ENCODE measurements at places on chromosomes 13 and 19.
A peak's percentile ranks its signal among the peaks of the same experiment; 100 is the strongest.

DNA sequence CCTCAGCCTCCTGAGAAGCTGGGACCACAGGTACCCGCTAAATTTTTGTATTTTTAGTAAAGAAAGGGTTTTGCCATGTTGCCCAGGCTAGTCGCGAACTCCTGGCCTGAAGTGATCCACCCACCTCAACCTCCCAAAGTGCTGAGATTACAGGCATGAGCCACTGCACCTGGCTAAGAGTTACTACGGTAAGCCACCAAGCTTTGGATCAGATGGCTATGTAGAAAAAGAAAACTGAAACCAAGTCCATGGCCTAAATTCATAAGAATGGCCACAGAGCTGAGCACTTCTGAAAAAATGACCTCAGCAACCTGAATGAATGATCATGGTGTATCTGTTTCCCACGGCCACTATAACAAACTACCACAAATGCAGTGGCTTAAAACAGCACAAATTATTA lies 9.4 kb downstream of the OPA3 start:
- no peak for DNase-seq

- peak; percentile 62 for DNase-seq
Measured at GRCh38 chr13:42110410-42111155, 62.1 kb downstream of the DGKH start.

GRCh38 chr13:50428183-50428877 lies 413.1 kb downstream of the KCNRG start:
- DNase-seq = peak; percentile 23

GRCh38 chr19:13613447-13613846 lies 107.2 kb upstream of the CACNA1A start:
- no peak for DNase-seq

- DNase-seq = no peak
Measured at GRCh38 chr19:33512021-33512420, 9.6 kb downstream of the PEPD start.

- DNase-seq = no peak
Measured at GRCh38 chr19:456547-457110, 4.2 kb downstream of the SHC2 start.

GRCh38 chr13:114144606-114145244 lies 12.3 kb upstream of the RASA3 start:
- no peak for DNase-seq

DNA sequence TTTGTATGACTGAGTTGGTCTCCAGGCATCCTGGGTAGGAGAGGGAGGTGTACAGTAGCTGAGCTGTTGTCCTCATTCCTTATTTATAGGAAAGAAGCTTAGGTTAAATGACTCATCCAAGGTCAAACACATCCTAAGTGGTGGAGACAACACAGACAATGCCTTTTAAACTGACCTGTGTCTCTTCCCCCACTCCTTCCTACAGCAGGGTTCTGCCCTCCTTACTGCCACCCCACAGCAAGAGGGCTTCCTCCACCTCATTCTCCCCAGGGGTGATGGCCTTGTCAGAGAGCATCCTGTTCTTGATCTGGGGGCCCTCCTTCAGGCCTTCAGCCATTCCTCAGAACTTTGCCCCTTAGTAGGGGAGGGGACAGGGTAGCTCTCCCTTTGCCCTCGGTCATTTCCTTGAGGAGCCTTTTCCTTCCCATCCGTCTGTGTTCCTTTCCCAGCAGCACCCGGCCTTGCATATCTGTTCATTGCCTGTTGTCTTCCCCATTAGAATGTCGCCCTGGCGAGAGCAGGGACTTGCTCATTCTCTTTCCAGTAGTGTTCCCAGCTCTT lies 48.2 kb upstream of the GPI start:
- no peak for DNase-seq

- DNase-seq = no peak
Measured at GRCh38 chr13:105902396-105902795, 633.1 kb downstream of the EFNB2 start.

DNA sequence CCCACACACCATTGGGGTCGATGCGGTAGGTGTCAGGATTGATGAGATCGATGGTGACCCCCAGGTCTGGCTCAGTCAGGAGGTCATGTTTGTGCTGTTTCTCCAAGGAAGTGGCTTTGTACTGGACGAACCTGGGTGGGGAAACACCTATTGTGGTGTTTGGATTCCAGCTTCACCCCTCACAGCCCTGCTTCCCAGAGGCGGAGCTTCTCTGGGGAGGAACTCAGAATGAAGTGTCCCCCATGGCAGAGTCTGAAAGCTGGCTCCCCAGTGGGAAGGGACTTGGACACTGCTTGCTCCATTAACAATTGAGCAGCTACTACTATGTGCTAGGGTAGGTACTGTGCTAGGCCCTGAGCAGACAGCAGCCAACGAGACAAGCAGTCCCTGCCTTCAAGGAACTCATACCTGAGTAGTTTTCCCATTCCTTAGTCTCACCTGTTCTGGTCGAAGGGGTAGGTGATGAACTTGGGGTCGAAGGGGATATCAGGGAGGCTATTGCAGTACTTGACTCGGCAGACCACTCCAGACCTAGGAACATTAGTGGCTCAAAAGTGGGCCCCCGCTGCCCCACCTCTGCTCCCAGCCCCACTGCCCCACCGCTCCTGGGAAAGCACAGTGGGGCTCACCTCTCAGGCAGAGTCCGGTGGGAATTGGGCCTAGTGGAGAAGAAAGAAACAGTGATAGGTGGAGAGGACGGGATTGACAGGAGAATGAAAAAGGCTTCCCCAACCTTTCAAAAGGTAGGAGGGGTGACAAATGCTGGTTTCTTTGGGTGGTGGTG lies 1.1 kb downstream of the PAF1 start:
- no peak for DNase-seq

DNA sequence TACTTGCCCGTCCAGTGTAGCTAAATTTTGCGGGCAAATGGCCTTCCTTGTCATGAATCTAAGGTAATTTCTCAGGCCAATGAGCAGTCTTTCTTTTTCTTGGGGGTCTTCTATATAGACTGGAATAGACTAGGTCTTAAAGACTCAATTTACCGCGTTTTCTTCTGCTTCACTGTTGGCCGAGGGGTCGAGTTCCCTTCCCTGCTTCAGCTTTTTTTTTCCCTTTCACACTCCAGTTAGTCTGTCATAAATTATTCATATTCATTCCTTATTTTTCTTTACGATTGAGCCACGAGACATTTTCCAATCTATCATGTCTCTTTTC lies 276 bp downstream of the ALG11 start:
- no peak for DNase-seq

DNA sequence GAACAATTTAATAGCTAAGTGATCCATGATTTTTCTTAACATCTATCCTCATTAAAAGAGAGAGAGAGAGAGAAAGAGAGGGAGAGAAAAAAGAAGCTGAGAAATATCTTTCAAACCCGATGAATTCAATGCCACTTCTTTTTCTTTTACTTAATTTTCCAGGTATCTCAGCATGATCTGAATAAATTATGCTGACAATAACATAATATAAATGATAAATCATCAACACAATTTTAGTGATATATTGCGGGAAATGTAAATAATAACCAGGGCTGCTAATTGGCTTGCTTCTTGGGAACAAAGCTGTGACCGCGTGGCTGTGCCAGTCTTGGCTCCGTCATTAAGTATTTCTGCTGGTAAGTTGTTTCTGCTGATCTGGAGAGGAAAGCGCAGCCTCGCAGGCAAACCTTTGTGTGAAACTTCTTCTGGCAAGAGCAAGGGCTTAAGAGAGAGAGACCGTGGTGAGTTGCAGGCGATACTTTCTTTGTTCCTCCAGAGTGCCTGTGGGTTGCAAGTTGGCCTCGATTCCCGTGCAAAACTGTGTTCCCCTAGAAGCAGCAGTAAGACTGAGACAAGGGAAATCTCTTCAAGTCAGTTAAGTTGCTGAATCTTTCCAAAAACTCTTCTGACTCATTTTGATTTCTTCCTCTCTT lies 489.1 kb upstream of the TSHZ3 start:
- DNase-seq = no peak

DNA sequence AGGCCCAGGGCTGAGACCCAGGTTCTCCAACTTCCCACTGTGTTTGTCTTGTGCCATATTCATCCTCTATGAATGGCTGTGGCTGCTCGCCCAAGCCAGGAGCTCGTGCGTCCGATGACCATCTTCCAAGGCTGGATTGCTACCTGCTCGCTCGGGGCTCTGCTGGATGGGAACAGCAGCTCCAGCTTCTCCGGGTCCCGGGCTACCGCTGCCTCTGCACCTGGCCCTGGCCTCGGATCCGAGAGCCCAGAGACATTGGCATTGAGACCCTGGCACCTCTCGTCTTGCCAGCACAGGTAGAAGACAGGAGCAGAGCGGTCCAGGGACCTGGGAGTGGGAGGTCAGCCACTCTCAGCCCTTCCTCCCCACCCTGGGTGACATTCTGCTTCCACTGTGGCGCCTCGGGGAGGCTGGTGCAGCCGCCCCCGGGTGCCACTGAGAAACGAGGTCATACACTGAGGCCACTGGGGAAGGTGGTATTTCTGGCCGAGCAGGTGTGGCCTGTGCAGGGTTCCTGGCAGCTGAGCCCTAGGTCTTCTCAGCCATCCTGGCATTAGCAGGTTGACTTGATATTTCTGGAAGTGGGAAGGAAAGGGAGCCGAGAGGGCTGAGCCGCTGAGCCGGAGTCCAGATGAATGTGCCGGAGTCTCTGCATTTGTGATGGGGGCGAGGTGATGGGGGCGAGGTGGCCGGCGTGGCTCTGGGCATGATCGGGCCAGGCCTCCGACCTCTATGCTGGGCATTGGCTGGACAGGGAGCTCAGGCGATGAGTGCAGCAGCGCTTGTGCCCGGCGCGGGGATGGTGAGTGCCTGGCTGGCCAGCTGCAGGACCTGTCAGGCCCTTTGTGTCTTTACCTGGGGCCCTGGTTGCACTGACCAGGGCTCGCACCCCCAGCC lies 18.6 kb downstream of the NDUFB7 start:
- no peak for DNase-seq

GRCh38 chr13:112032186-112032993 lies 34.6 kb upstream of the SOX1 start:
- no peak for DNase-seq

DNA sequence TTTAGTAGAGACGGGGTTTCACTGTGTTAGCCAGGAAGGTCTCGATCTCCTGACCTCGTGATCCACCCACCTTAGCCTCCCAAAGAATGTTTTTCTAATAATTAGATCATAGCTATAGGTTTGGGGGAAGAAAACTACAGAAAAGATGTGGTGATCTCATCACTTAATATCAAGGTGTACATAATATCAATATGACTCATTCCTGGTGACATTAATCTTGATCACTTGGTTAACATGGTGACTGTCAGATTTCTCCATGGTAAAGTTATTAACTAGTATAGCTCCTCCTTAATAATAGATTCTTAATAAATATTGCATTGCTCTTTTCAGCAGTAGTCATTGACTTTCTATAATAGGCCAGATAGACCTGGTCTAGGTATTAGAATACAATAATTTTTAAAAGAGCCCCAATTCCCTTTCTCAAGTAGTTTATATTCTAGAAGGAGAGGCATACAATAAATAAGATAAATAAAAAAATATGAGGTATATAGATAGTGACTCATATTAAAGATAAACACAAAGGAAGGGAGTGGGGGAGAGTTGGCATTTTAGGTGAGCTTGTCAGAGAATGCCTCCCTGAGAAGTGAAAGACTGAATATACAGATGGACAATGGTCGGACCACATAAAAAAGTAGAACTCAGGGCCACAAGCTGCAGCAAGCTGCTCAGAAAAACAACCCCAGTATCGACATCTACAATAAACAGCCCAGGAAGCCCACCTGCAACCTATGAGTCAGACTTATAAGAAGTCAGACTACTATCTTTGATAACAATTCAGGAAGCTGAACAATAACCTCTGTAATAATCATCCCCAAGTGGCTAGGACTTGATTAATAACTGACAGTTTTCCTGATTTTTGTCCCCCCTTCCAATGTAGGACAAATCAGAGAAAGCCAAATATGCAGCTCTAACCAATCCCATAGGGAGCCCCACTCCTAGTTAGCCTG lies 210.8 kb downstream of the RFC3 start:
- DNase-seq = no peak

DNA sequence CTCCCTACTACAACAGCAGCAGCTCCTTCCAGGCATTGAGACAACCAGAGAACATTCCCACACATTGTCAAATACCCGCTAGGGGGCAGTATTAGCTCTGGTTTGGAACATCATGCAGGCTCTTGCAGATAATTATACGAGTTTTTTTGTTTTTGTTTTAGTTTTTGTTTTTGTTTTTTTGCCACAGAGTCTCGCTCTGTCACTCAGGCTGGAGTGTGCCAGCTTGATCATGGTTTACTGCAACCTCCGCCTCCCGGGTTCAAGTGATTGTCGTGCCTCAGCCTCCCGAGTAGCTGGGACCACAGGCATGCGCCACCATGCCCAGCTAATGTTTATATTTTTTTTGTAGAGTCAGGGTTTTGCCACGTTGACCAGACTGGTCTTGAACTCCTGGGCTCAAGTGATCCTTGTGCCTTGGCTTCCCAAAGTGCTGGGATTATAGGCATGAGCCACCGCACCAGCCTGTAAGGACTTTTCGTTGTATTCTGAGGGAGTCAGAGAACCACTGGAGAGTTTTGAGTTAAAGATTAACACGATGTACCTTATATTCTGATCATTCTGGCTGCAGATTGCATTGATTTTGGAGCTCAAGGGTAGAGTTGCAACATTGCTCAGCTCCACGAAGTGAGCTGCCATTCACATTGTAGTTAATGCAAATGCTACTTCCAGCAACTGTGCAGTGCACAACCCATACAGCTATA lies 41.7 kb upstream of the CEACAM20 start:
- peak; percentile 80 for DNase-seq

DNA sequence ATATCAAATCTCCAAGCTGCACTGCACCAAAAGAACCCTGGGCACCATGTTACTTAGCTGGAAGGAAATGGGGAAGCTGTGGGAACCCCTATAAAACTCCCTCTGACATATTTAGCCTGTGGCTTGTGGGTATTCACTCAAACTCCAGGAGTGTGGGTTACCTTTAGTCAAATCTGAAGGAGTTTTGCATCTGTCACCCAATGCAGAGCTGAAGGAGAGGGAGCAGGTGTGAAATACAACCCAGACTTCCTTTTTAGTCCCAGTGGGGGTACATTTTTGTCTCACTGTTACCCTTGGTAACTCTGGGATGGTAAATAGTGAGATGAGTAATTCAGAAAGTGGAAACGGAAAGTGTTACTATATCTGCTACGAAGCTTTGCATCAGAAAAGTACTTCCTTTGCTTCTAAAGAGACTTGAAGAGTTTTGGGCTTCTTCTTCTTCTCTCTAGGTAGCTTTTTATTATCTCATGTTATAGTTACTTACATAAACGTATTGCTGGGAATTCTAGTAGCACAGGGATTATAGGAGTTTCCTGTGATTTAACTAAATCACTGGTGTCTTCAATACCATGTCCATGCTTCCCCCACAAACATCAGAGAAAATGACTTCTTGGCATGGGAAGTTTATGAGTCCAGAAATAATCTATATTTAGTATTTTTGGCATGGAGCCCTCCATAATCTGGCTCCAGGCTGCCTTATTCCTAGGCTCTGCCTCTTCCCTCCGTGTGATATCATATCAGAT lies 105.9 kb downstream of the AKAP11 start:
- DNase-seq = peak; percentile 71

GRCh38 chr19:3851254-3852176 lies 17.3 kb downstream of the ZFR2 start:
- no peak for DNase-seq

- no peak for DNase-seq
Measured at GRCh38 chr13:32751340-32751739, 165.1 kb downstream of the PDS5B start.

GRCh38 chr13:96299235-96299634 lies 209.3 kb downstream of the HS6ST3 start:
- DNase-seq = no peak

GRCh38 chr13:85197431-85197830 lies 601.8 kb downstream of the SLITRK6 start:
- no peak for DNase-seq

- DNase-seq = no peak
Measured at GRCh38 chr13:112693831-112694497, 4.1 kb downstream of the ATP11A start.

- DNase-seq = peak; percentile 85
Measured at GRCh38 chr19:45615795-45616703, 14.0 kb upstream of the GPR4 start.

Data from activated naive CD4-positive, alpha-beta T cell treated with anti-CD3 and anti-CD28 coated beads for 36 hours (primary cell).